Stimulated activated CD4-positive, alpha-beta T cell treated with anti-CD3 and anti-CD28 coated beads, Interleukin-1b, Interleukin-23, amount 100 ng/mL, for 1 hour (primary cell): ENCODE measurements at places on chromosomes 1 and 21.

- DNase-seq, result no peak
Observed at GRCh38 chr1:54510715-54511270, 37.2 kb upstream of the ACOT11 start.

GRCh38 chr1:177351361-177352108 is 180.8 kb downstream of the BRINP2 start:
- DNase-seq, result no peak

DNA sequence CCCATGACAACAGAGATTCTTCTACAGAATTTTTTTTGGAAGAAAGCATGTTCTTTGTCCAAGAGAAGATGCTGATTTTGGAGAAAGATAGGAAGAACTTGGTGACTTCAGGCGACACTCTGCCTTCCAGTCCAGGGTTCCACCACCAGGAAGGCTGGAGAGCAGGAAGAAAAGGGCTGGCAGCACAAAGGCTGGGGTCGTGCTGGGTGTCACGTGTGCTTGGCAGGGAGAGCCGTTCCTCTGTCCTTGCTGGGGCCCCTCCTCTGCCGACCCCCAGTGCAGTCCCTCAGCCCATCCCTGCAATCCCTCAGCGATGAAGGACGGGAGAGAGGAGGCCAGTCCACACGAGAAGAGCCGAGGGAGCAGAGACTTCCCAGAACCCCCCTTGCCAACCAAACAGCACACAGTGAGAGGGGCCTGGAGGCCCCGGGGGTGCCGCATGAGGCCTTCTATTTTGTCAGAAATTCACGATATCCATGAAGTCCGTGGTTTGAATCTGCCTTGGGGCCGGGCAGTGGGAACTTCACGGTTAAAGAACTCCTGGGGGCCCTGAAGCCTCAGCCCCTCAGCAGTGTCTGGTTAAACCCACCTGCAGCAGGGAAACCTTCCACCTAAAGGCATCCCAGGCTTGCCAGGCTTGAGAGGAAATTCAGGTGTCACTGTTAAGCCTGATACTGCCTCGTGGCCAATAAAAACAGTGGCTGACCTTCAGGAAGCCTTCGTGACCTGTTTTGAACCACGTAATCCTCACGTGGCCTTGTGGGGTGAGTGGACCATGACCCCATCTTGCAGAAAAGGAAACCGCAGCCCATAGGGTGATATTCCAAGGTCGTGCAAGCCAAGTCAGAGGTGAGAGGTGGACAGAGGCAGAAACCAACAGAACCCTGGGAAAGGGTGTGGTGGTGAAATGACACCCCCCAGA is 3.4 kb downstream of the KRTAP10-12 start:
- no peak for DNase-seq

GRCh38 chr1:63698001-63698838 is 75.6 kb upstream of the ROR1 start:
- no peak for DNase-seq

GRCh38 chr1:99645203-99645602 is 710 bp upstream of the PALMD start:
- no peak for DNase-seq

DNA sequence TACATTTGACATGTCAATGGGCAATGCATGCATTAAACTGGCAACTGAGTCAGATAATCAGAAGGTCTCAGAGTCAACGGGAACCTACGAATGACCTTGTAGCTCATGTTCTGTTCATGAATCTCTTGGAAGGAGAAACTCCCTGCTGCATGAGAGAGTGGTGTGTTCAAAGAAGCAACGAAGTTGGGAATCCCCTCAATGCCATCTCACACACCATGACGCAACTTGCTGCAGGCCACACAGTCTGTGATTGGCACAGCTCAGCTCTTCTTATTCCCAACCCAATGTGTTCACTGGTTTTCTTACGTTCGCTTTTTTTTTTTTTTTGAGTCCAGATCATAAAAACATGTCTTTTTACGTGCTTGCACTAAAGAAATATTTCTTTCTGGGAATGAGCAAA is 53.5 kb upstream of the PRDM2 start:
- no peak for DNase-seq

DNA sequence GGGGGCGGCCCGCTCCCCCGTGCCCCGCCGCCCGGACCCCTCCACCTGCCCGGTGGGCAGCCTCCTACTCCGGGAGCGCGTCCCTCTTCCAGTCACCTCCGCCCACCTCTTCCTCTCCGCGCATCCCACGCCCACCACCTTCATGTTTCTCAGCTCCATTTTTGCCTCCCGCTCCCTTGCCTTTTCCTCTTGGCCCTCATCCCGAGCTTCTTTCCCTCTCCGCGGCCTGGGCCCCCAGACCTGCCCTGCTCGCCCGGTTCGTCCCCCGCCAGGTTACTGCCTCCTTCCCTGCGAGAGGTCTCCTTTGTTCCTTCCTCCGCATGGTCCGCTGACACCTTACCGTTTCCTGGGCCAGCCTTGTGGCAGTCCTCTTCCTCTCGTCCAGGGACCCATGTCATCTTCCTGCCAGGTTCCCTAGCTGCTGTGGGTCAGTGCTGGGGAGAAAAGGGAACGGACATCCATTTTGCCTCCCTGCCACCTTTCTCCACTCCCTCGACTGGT is 563 bp downstream of the QSOX1 start:
- DNase-seq, result no peak
